Stimulated activated CD4-positive, alpha-beta T cell treated with anti-CD3 and anti-CD28 coated beads, Interleukin-12 subunit alpha, Interleukin-12 subunit beta, amount 100 ng/mL, for 24 hours (primary cell): ENCODE measurements at places on chromosomes 6 and 20.

DNA sequence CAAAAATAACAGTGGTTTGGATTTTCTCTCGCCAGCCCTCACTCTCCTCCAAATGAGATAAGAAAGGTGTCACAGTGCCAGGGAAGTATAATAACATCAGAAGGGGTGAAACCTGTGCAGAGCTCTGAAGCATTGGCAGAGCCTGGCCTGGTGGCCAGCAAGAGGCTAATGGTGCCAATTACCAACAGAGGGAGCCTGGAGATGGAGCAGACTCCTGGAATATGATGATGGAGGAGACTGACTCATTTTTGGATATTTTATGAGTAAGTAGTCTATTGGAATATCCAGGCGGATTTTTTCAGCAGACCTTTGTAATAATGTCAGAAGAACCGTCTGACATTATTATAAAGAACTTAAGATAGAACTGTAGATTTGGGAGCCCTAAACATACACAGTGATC lies 442.6 kb upstream of the MARCKS start:
- no peak for DNase-seq

GRCh38 chr6:102553214-102553613 lies 1159.7 kb downstream of the GRIK2 start:
- DNase-seq: no peak

DNA sequence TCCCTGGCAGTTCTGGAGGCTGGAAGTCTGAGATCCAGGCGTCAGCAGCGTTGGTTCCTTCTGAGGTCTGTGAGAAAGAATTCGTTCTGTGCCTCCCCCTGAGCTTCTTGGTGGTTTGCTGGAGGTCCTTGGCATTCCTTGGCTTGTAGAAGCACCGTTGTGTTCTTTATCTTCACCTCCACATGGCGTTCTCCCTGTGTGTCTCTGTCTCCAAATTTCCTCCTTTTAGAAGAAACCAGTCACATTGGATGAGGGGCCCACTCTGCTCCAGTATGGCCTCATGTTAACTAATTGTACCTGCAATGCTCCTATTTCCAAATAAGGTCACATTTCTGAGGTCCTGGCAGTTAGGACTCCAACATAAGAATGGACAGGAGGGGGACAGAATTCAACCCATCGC lies 73.0 kb upstream of the BACH2 start:
- no peak for DNase-seq

GRCh38 chr6:135148889-135149288 lies 32.2 kb upstream of the MYB start:
- DNase-seq: no peak

- no peak for DNase-seq
Measured at GRCh38 chr6:134846031-134846430, 103.9 kb downstream of the ALDH8A1 start.
